ENCODE measurements at places on chromosomes 16 and 17. TPM values are rescaled to one million over a fixed set of nuclear protein-coding genes. Genes with fewer than 3 reads are reported as not detected.

- H3K36me3 ChIP-seq = no peaks in the 10 kb centered on the region
- H3K27ac ChIP-seq = no peak within 1 kb of the TSS
- peak within 1 kb of the TSS; percentile 28 for H3K4me3 ChIP-seq
- DNase-seq = peak; percentile 72
These were observed at the start of gene OR1F1 for GRCh38 chr16:3187798-3188674. OR1F1 (plus strand) TSS chr16:3188204.

GRCh38 chr16:58124601-58124915, 4.6 kb downstream of the CFAP20 start:
- H3K27ac ChIP-seq = no peak overlapping the region
- DNase-seq = no peak
- no peaks in the 10 kb centered on the region for H3K27me3 ChIP-seq
- H3K4me1 ChIP-seq = peaks cover 56% of the 10 kb centered on the region
- H3K4me3 ChIP-seq = no peak overlapping the region
- no peaks in the 10 kb centered on the region for H3K36me3 ChIP-seq

DNA sequence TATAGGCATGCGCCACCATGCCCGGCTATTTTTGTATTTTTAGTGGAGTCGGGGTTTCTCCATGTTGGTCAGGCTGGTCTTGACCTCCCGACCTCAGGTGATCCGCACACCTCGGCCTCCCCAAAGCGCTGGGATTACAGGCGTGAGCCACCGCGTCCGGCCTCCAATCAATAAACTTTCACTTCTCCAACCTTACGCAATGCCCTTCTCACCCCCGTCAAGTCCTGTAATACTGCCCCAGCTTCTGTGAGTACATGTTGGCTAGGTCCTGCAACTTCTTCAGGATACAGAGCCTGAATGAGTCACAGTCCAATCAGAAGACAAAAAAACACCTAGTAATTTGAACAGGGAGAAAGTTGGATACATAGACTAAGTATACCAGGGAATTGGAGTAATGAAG, 47.1 kb upstream of the PHOSPHO1 start:
- no peak overlapping the region for H3K27ac ChIP-seq
- H3K36me3 ChIP-seq = no peaks in the 10 kb centered on the region
- no peaks in the 10 kb centered on the region for H3K27me3 ChIP-seq
- no peak overlapping the region for H3K4me3 ChIP-seq
- no peaks in the 10 kb centered on the region for H3K4me1 ChIP-seq

- H3K36me3 ChIP-seq = peaks cover 34% of the 10 kb centered on the region
- no peaks in the 10 kb centered on the region for H3K27me3 ChIP-seq
- no peaks in the 10 kb centered on the region for H3K4me1 ChIP-seq
These were observed 36.1 kb downstream of the GOSR1 start for GRCh38 chr17:30513346-30513745.

DNA sequence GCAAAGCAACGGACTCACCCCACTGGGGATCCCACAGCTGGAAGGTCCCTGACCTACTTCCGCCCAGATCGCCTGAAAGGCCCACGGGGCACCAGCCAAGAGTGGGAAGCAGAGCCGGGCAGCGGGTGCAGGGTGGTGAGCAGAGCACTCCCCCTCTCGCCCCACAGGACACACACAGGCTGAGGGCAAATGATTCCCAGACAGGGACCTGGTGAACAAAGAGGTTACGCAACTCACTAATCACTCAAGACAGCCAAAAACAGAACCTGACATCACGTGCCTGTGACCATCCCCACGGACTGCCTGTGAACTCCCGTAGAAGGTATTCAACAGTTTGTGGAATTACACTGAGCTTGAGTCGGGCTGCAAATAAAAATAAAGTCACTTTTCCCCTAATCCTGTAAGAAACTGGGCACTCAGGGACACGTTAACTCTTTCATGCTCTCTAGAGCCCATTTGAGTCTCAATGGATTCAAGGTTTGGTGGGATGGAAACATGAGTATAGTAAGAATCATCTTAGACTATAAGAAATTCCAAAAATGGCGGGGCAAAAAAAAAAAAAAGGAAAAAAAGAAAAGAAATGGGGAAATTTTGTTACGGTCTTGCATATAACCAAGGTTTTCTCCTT, 396.1 kb downstream of the SOX9 start:
- DNase-seq = no peak
- H3K27me3 ChIP-seq = no peaks in the 10 kb centered on the region

GRCh38 chr16:78805556-78805955, 706.1 kb downstream of the WWOX start:
- no peak for DNase-seq
- H3K36me3 ChIP-seq = no peaks in the 10 kb centered on the region
- H3K4me1 ChIP-seq = peaks cover 4% of the 10 kb centered on the region
- no peak overlapping the region for H3K4me3 ChIP-seq
- no peak overlapping the region for H3K27ac ChIP-seq
- H3K27me3 ChIP-seq = no peaks in the 10 kb centered on the region

- H3K36me3 ChIP-seq = no peaks in the 10 kb centered on the region
- no peak overlapping the region for H3K4me3 ChIP-seq
- H3K27me3 ChIP-seq = no peaks in the 10 kb centered on the region
These were observed 981 bp downstream of the KCNH4 start for GRCh38 chr17:42179911-42180410.

- no peak overlapping the region for H3K27ac ChIP-seq
- no peaks in the 10 kb centered on the region for H3K36me3 ChIP-seq
- peaks cover 2% of the 10 kb centered on the region for H3K4me1 ChIP-seq
- DNase-seq = no peak
These were observed 113.2 kb downstream of the SPECC1 start for GRCh38 chr17:20122254-20122879.

DNA sequence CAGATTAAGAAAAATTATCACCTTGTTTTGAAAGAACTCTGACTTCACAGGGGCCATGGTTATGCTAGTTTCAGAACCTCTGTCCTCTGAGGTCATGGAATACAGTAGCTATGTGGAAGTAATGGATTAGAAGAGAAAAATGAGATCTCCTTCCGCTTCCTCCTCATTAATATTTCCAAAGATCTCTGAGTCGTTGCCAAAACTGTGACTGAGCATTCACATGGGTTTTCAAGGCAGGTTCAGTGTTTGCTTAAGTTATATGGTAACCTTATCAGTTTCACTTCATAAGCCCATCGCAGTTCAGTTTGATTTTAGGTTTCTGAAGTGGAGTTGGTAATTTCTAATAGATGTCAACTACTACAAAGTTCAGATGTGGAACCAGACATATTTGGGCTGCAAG, 321.2 kb upstream of the SOX9 start:
- DNase-seq = no peak
- H3K4me3 ChIP-seq = no peak overlapping the region
- H3K36me3 ChIP-seq = no peaks in the 10 kb centered on the region
- H3K27me3 ChIP-seq = no peaks in the 10 kb centered on the region

- peaks cover 5% of the 10 kb centered on the region for H3K27me3 ChIP-seq
- peaks cover 26% of the 10 kb centered on the region for H3K4me1 ChIP-seq
- DNase-seq = no peak
- no peak overlapping the region for H3K27ac ChIP-seq
- no peak overlapping the region for H3K4me3 ChIP-seq
These were observed 13.0 kb downstream of the SKAP1 start for GRCh38 chr17:48416971-48417370.

DNA sequence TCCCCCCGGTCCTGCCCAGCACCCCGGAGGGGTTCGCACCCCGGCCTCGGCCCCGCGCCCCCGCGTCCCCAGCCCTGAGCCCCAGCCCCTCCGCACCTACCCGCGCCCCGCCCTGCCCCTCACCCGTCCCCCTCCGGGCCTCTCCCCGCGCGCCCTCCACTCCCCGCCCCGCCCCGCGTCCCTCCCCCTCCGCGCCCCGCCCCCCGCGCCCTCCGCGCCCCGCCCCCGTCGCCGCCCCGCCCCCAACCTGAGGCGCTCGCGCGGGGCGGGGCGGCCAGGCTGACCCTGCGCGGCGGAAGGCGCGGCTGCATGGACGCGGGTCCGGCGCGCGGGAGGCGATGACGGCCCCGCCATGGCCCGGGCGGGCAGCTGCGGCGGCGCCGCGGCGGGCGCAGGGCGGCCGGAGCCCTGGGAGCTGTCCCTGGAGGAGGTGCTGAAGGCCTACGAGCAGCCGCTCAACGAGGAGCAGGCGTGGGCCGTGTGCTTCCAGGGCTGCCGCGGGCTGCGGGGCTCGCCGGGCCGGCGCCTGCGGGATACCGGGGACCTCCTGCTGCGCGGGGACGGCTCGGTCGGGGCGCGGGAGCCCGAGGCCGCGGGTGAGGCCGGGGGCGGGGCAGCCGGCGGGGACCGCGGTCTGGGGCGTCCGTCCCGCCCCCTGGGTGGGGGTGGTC, at the start of gene SPIRE2:
Gene SPIRE2 (plus strand): TSS at position 277 of the 671 bp plus-strand sequence. CDS start 76 bp downstream, at position 353.
- peaks cover 20% of the 10 kb centered on the region for H3K4me1 ChIP-seq
- no peak within 1 kb of the TSS for H3K27ac ChIP-seq
- peak within 1 kb of the TSS; percentile 32 for H3K4me3 ChIP-seq
- DNase-seq = peak; percentile 89
- H3K36me3 ChIP-seq = no peaks in the 10 kb centered on the region

GRCh38 chr16:87552072-87552718, 50.1 kb upstream of the JPH3 start:
- H3K4me1 ChIP-seq = peaks cover 34% of the 10 kb centered on the region
- no peak overlapping the region for H3K27ac ChIP-seq
- H3K4me3 ChIP-seq = no peak overlapping the region
- no peaks in the 10 kb centered on the region for H3K27me3 ChIP-seq

DNA sequence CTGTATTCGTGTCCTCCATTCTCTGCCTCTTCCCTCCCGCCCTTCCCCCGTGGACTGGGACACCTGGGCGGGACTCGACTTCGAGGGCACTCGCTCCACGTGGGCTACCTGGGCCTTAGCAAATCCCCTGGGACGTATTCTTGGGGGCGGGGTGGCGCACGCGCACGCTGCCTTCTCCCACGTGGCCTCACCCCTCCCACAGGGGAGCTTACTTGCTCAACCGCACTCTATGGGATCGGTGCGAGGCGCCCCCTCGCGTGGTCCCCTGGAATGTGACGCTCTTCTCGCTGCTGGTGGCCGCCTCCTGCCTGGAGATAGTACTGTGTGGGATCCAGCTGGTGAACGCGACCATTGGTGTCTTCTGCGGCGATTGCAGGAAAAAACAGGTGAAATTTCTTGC, 3.5 kb downstream of the VMO1 start:
- no peak overlapping the region for H3K4me3 ChIP-seq
- peaks cover 59% of the 10 kb centered on the region for H3K27me3 ChIP-seq
- no peak overlapping the region for H3K27ac ChIP-seq
- DNase-seq = peak; percentile 76

- H3K27ac ChIP-seq = peak overlapping the region; percentile 84
- H3K4me1 ChIP-seq = peaks cover 94% of the 10 kb centered on the region
- peak; percentile 75 for DNase-seq
- H3K4me3 ChIP-seq = peak overlapping the region; percentile 55
- H3K27me3 ChIP-seq = peaks cover 3% of the 10 kb centered on the region
These were observed 554 bp downstream of the MTSS2 start for GRCh38 chr16:70685061-70685937.

GRCh38 chr16:1771188-1771863, at the start of gene NME3:
NME3 (minus strand) TSS chr16:1771543; CDS start chr16:1771534, 9 bp downstream.
- H3K4me1 ChIP-seq = peaks cover 39% of the 10 kb centered on the region
- no peaks in the 10 kb centered on the region for H3K27me3 ChIP-seq
- peak within 1 kb of the TSS; percentile 100 for H3K4me3 ChIP-seq
- peak; percentile 95 for DNase-seq

DNA sequence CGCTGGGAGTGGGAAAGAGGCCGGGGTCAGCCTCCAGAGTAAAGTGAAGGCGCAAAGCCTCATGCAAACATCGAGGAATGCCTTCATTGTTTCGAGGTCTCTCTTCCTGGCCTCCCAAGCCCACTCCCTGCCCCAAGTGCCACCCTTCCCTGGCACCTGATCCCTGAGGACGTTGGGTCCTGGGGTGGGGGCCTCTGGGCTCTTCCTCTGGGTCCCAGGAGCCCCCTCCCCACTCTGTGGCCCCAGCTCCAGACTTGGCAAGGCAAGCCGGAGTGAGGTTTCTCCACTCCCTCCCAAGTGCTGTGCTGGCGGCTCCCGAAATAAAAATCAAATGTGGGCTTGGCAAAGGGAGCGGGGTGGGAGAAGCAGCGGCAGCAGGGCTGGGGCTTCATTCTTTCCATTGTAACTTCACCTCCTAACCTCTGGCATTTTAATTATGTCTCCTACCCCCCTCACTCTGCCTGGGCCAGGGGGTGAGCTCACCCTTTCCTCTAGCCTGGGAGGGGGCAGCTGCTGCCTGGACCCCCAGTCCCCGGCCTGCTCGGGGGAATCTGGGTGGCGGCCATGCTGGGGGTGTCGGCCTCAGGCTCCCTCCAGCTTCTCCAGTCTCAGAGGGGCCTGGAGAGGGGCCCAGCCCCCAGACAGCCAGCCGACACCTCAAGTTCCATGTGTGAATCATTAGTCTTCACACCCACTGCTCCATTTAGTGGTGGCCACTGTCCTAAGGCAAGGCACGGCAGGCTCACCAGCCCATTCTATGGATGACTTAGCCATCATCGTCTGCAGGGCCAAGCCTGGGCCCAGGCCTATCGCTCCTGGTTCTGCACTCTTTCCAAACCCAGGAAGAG, 14.6 kb upstream of the TMEM92 start:
- no peak overlapping the region for H3K27ac ChIP-seq
- no peaks in the 10 kb centered on the region for H3K36me3 ChIP-seq
- no peak overlapping the region for H3K4me3 ChIP-seq
- no peaks in the 10 kb centered on the region for H3K4me1 ChIP-seq
- peak; percentile 45 for DNase-seq
- peaks cover 5% of the 10 kb centered on the region for H3K27me3 ChIP-seq

- no peaks in the 10 kb centered on the region for H3K27me3 ChIP-seq
- DNase-seq = no peak
- no peaks in the 10 kb centered on the region for H3K36me3 ChIP-seq
- no peak overlapping the region for H3K27ac ChIP-seq
These were observed 374.7 kb upstream of the ERCC4 start for GRCh38 chr16:13545271-13545670.

- DNase-seq = no peak
- H3K27me3 ChIP-seq = no peaks in the 10 kb centered on the region
- peaks cover 3% of the 10 kb centered on the region for H3K36me3 ChIP-seq
- H3K27ac ChIP-seq = peak overlapping the region; percentile 77
These were observed 27.4 kb upstream of the CAPNS2 start for GRCh38 chr16:55539049-55539448.

Gene CES1
- 28.6 TPM for total RNA-seq

Gene OR1A1
- total RNA-seq = not detected

Gene GAST
- total RNA-seq = not detected

Gene HSD11B2
- 6.2 TPM for total RNA-seq

Gene CSH1
- not detected for total RNA-seq

Gene PALB2
- total RNA-seq = 14.7 TPM

Gene TMC7
- 0.46 TPM for total RNA-seq

Gene PRR11
- total RNA-seq = 8.7 TPM

Gene KRT36
- total RNA-seq = 1.7 TPM

Gene CLEC18C
- total RNA-seq = 0.67 TPM

Gene MT4
- not detected for total RNA-seq

Gene LDHD
- 1.8 TPM for total RNA-seq

Gene PIPOX
- total RNA-seq = 5.9 TPM

Gene ANKRD40CL
- total RNA-seq = not detected

Gene RAMP2
- 33.8 TPM for total RNA-seq

Data from spleen (tissue), 13 donors.